CD4-positive, alpha-beta T cell treated with Interleukin-10 for 1 hour (primary cell): ENCODE measurements at places on chromosomes 16 and 17.

GRCh38 chr16:85717393-85718152 is 28.8 kb upstream of the GINS2 start:
- DNase-seq: peak; percentile 65

DNA sequence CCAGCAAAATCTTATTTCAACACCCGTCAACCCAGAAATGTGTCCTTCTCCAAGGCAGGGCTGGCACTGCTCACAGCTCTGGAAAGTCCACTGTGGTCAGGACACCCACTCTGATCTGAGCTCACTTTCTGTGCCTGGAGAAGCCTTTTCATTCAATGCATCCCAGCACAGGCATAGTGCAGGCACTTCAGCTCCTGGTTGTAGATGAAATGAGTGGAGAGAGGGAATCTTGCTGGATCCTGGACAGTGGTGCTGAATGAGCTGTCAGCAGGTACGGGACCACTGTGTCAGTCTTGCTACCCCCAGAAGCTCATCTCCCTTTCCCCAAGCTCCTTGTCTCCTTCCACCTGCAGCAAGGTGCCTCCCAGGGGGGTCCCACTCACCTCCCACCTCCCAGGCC is 86.1 kb upstream of the SALL1 start:
- no peak for DNase-seq

DNA sequence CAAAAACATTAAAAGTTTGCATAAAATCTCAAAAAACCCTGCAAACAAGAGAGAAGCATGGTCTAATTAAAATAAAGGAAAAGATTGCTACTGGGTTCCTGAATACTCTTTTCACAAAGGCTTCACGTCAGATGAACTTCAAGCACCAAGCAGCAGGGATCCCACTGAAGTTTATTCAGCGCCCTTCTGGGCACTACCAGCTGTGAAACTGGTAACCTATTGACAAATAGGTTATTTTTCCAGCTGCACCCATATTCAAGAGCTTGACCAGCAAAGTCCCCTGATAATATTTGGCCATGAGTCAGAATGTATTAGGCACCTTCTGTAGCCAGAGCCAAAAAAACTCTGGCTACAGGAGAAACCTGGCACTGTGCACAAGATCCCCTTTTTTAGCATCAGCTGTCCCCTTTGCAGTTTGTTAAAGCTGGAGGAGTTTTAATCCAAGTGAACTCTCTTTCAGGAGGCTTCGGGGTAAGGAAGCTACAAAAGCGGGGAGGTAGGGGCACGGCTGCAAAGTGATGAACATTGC is 60.3 kb downstream of the GRIN2A start:
- DNase-seq: no peak

DNA sequence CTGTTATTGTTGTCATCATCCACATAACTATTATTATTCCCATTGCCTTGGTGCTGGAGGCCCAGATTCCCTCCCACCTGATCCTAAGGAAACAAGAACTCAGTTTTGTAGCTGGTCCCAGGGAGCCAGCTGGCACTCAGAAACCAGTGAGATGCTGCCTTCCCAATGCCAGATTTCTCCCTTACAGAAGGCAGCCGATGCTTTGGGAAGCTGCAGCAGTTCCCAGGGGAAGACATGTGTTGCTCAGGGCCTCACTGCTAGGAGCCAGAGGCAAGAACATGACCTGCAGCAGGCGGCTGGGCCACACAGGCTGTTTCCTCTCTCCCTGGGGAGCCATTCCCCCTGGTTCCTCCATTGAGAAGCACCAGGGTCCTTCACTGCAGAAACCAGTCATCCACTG is 59.9 kb upstream of the GRIN2A start:
- DNase-seq: no peak

DNA sequence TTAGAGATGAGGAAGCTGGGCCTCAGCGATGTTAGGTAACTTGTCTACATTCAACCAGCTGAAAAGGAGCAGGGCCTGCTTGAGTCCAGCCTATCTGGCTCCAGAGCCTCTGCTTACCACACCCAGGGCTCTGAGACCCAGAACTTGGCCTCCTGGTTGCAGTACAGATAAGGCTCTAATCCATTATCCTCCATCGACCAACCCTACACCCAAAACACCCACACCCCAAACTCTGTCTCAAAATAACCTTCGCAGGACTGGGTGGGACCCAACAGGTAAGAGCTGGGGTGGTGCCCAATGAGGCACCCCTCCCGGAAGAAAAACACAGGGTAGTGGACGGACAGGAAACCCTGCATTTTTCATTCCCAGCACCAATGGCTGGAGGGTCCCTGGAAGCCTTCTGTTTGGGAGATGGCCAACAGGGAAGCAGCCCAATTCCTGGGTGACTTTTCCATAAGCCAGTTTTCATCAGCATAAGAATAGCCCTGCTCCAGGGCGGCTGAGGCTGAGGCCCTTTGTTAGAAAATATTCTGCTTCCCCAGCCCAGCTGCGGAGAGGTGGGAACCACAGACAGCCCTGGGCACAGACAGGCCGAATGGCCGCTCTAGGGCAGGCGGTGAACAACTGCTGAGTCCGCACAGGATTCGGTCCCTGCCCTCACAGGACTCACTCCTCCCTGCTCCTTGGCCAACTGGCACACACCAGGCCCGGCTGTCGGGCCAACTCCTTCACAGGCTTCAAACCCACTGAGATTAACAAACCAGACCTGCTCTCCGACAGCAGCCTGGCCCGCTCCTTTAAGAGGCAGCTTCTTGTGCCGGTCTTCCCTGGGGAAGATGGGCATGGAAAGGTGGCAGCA is 9.8 kb downstream of the SMIM5 start:
- DNase-seq: no peak

DNA sequence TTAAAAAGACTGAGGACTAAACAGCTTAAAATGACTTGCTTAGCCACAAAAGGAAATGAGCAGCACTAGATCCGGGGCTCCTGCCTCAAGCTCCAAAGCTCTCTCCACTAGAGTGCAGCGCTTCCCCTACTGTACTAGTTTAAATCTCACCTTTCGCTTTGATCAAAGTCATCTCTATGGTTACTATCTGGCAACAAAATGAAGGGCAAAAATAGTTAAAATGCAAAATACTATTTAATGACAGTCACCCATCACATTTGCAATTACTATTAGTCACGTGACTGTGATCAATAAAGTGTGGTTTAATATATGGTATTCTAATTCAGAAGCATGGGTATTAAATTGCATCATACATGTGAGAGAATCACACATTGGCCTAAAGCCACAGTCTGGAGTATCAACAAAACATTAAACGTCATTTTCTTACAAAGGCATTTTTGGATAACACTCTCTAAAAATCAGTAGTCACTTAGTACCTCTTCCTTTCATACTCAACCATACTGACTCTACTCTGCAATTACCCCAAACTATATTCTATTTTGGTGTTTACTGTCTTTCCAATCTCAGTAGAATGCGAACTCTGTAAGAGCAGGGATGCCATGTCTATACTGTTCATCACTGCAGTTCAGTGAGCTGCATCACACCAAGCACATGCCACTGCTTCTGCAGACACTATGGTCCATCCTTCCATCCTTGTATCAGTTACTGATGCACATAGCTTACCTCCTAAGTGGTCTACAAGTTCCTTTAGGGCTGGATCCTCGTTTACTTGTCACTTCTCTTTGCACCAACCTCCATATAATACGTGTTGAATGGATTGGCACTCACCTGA is 6.2 kb downstream of the PSMD12 start:
- DNase-seq: peak; percentile 76
